ENCODE measurements at places on chromosomes 2 and 18.
A peak's percentile ranks its signal among the peaks of the same experiment; 100 is the strongest.

DNA sequence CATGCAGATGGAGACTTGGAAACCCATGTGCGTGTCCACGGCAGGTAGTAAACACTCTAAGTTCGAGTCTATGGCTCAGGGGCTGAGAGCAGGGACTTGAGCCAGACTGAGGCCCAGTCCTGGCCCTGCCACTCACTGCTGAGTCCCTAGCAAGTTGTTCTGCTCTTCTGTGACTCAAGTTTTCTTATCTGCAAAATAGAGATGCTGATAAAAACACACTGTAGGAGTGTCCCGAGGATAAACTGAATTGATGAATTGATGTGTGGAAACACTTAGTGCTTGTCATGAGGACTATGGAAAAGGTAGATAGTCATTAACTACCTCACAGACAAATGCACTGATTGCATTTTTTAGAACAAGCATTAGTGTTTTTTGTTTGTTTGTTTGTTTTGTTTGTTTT lies 73.2 kb downstream of the BOLA3 start:
- DNase-seq = no peak

DNA sequence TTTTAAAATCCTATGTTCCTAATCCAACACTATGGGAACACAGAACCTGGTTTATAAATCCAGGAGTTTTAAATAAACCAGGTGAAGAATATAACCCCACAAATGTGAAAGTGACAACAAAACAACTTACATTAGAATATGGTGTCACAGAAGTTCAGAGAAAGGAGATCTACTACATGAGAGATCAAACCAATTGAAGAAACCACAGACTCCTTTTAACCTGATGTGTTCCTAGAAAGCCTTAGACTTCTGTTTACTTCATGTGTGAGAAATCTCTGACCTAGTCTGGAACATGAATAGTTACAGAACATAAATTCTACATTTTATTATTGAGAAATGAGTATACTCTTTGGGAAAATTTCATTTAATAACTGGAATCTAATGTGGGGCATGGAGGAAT lies 165.3 kb downstream of the FTCDNL1 start:
- DNase-seq = no peak

DNA sequence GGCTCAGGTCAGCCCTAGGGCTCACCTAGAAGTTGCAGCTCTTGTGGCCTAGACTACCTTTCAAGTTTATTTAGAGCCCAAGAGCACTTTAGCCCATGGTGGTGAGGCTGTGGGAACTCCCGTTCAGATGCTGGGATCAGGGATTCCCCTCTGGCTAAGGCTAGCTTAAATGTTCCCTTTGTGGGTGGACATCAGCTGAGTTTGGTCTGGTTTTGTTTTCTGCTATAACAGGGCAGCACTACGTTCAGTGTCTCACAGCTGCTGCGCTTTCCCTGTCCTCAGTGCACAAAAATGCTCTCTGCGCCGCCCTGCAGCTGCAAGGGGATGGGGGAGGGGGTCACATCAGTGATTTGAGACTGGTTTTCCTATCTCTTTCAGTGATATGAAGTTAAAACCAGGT lies 170.5 kb upstream of the KCNJ3 start:
- DNase-seq = no peak

DNA sequence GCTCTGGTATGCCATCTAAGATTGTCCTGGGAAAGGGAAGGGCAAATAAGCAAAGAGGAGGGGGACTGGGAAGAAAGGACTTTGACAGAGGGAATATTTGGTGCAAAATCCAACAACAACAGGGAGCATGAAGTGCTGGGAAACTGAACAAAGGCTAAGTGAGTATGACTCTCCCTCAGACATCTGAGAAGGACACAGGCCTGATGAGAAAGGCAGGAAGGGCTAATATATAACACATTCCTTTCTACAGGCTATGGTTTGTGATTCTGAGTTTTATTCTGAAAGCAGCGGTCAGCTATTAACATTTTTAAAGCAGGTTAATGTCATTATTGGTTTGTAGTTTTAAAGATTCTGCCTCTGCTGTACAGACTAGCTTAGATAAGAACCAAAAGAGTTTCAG lies 1579.5 kb downstream of the LRP1B start:
- peak; percentile 29 for DNase-seq

GRCh38 chr18:60123031-60123430 lies 223.2 kb downstream of the PMAIP1 start:
- DNase-seq = no peak

- DNase-seq = no peak
Measured at GRCh38 chr2:160418398-160418765, 75.2 kb downstream of the RBMS1 start.

DNA sequence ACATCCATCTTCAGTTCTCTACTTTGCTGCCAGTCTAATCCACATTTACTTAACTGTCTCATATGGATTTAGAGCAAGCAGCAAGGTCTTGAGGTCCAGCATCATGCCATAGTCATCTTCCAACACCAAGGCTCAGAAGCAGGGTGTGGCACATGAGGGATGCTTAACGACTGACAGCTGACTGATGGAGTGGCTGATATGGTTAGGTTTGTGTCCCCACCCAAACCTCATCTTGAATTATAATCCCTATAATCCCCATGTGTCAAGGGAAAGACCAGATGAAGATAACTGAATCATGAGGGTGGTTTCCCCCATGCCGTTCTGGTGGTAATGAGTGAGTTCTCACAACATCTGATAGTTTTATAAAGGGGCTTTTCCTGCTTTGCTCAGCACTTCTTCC lies 257.3 kb downstream of the NBAS start:
- no peak for DNase-seq

DNA sequence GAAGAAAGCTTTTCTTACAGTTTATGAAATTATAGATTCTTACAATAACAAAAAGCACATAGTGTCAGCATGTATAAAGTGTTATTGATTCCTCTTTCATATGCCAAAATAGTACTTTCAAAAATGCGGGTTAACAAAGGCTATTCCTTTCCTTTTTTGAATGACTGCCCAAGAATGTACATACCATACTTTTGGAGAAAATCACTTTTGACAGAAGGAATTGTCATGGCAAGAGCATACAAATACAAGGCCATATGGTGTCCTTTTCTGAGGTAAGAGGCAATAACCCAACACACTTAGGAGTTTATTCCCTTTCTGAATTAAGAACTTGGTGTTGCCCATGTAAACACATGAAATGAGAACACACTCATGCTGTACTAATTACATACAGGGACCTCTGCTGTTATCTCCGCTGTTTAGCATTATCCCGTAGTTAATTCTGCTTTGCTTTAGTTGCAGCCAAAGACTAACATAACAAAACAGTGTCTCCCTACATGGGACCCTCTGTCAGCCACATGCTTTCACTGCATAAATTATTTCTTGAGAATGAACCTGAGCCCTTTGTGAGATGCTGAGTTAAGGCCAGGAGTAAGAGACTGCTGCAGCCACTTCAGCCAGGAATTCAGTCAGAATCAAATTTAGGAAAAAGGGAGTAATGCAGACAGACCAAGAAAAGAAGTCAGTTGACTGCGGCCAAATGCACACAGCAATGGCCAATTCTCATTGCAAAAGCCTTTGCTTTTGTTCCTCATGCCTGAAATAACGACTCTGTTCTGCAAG lies 67.0 kb downstream of the CDH2 start:
- DNase-seq = no peak

DNA sequence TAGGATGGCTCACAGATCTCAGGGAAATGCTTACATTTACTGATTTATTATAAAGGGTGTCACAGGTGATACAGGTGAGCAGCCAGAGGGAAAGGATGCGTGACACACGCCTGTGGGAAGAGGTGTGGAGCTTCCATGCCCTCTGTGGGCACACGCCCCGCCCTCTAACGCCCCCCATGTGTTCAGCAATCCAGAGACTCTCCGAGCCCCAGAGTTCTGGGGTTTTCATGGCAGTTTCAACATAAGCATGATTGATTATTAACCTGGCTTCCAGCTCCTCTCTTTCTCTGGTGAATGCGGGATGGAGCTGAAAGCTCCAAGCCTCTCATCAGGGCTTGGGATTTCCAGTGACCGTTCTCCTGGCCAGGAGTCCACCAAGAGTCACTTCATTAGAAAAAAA lies 34.3 kb upstream of the ODC1 start:
- DNase-seq = no peak

GRCh38 chr2:208867374-208867773 lies 460.8 kb downstream of the PTH2R start:
- no peak for DNase-seq

DNA sequence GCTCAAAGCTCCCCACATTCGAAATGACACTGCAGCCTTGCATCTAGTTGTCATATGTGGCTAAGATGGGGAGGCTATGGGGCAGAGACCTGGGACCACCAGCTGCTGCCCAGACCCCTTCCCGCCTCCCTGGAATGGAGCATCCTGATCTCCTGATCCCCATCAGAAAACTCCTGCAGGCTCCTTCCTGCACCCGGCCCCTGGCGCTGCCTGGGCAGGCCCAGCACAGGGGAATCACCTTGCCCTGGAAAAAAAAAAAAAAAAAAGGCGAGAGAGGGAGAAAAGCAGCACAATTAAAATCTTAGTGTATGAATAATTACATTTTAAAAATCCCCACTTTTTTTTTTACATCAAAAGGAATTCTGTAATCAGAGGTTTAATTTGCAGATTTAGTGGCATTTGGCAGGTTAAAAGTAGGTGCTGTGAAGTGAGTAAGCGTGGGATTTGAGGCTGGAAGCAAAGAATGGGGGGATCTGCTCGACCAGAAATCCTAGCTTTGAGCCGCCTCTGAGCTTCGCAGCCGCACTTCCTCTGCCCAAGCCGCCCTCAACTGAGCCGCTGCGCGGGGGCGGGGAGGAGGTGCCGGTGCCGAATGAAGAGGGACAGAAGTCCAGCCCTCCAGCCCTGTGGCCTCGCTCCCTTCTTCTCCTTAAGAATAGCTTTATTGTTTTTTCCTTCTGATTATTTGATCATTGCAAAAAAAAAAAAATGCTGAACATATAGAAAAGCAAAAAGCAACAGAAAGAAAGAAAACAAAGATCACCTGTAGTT lies 30.0 kb downstream of the THNSL2 start:
- peak; percentile 28 for DNase-seq

DNA sequence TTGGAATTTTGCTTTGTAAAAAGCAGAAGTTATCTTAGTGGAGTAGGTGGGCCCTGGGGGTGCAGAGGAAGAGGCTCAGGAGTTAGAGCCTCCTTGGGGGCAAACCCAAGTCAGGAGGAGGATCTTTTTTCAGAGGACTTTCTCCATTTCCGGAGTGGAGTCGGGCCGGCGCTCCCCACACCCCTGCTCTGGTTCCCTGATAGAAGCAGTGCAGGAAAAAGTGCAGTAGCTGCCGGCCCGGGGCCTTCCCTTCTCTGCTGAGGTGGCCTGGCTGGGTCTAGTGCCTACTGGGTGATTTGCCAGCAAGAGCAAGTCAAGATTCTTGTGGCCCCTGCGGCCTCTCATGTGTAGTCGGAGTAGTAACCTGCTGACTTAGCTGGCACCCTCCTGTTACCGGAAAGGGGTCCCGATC lies 124.2 kb upstream of the HS6ST1 start:
- no peak for DNase-seq

DNA sequence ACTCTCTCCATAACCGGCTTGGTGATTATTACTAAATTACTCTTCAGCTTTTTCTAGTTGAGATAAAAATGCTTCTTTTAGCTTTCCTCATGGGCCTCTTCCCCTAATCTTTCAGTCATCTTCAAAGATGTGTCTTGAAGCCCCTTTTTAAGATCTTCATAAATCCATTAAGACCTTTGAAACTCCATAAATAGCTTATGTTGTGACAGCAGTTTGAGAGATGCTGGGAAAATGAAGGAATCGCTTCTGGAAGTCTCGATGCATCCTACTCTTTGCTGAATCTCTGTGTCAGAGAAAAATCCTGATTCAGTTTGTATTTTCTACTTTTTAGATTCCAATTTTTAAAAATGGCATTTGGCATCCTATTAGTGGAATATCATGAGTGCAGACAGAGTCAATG lies 13.0 kb downstream of the SCYGR4 start:
- no peak for DNase-seq

GRCh38 chr2:69554981-69555380 lies 88.6 kb downstream of the AAK1 start:
- DNase-seq = no peak

- DNase-seq = no peak
Measured at GRCh38 chr2:149152469-149152953, 114.0 kb downstream of the LYPD6B start.

DNA sequence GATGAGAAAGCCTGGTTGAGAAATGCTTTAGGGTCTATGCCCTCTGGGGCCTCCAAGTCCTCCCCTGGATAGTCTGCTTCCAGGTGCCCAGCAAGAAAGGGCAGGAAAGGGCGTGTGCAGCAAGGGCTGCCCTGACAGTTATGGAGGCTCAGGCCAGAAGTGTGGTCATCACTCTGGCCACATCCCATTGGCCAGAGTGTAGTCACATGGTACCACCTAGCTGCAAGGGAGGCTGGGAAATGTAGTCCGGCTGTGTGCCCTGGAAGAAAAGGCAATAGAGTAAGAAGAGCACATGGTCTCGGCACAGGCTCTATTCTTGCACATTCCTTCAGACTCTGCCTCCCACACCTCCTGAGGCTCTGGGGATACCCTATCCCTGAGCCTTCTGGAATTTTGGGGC lies 35.7 kb downstream of the ODC1 start:
- peak; percentile 64 for DNase-seq

DNA sequence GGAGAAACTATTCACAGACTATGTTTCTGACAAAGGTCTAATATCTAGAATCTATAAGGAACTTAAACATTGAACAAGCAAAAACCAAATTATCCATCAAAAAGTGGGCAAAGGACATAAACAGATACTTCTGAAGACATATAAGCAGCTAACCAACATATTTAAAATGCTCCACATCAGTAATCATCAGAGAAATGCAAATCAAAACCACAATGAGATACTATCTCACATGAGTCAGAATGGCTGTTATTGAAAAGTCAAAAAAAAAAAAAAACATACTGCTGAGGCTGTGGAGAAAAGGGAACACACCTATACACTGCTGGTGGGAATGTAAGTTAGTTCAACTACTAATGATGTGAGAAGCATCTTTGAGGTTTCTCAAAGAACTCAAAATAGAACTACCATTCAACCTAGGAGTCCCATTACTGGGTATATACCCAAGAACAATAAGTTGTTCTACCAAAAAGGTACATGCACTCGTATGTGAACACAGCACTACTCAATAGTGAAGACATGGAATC lies 220.4 kb upstream of the TFPI start:
- DNase-seq = no peak

DNA sequence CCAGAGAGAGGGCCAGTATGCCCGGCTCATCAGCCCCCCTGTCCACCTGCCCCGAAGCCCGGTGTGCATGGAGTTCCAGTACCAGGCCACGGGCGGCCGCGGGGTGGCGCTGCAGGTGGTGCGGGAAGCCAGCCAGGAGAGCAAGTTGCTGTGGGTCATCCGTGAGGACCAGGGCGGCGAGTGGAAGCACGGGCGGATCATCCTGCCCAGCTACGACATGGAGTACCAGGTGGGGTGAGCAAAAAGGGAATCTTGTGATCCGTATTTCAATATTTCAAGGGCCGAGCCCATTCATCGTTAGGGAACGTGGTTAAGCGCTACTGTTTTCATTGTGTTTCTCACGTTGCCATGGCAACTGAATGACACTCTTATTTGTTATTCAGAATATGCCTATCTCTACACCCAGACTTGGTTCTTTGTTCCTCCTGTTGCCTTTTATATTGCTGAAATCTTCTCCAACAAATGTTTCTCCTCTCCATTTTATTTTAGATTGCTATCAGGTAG lies 81.5 kb downstream of the NRP2 start:
- DNase-seq = peak; percentile 84

DNA sequence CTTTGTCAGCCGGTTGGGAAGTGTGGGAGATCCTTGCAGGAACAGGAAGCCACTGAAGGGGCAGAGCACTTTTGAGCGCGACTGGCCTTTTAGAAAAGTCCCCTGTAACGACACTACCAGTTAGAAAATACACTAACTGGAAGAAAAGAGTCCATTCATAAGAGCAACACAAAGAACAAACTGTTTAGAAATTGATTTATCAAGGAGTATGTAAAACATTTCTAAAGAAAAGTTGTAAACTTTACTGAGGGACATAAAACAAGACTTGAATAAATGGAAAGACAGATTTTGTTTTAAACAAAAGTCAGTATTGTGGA lies 29.8 kb upstream of the POMC start:
- no peak for DNase-seq
